ENCODE measurements at places on chromosomes 3 and 15. TPM values are rescaled to one million over a fixed set of nuclear protein-coding genes. Genes with fewer than 3 reads are reported as not detected.

- DNase-seq: peak; percentile 67
Observed at GRCh38 chr3:110343376-110343775, 728.2 kb upstream of the NECTIN3 start.

DNA sequence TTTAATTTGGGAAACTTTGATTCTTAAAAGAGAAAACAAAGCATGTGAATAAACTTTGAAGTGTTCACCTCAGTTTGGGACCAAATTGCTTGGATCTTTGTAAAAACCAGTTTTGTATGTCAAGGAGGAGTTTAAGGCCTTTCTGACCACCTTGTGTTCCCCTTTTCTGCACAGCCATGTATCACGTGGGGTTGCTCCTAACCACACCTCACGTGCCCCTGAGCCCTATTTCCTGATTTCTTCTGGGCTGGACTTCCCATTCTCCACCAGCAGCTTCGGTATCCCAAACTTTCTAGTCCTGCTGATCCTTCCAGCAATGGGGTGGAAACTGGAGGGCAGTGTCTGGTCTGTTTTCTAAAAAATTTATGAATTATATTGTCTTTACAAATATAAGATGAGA lies 76.4 kb upstream of the STT3B start:
- DNase-seq: no peak

- no peak for DNase-seq
Observed at GRCh38 chr3:178155521-178155920, 380.7 kb upstream of the KCNMB2 start.

GRCh38 chr15:66039117-66039871 lies 170.0 kb downstream of the RAB11A start:
- DNase-seq: no peak

OXTR gene
- 3.6 TPM for total RNA-seq

IL5RA gene
- not detected for total RNA-seq

- DNase-seq: no peak
Observed at GRCh38 chr3:67617518-67617917, 36.9 kb downstream of the SUCLG2 start.

DNA sequence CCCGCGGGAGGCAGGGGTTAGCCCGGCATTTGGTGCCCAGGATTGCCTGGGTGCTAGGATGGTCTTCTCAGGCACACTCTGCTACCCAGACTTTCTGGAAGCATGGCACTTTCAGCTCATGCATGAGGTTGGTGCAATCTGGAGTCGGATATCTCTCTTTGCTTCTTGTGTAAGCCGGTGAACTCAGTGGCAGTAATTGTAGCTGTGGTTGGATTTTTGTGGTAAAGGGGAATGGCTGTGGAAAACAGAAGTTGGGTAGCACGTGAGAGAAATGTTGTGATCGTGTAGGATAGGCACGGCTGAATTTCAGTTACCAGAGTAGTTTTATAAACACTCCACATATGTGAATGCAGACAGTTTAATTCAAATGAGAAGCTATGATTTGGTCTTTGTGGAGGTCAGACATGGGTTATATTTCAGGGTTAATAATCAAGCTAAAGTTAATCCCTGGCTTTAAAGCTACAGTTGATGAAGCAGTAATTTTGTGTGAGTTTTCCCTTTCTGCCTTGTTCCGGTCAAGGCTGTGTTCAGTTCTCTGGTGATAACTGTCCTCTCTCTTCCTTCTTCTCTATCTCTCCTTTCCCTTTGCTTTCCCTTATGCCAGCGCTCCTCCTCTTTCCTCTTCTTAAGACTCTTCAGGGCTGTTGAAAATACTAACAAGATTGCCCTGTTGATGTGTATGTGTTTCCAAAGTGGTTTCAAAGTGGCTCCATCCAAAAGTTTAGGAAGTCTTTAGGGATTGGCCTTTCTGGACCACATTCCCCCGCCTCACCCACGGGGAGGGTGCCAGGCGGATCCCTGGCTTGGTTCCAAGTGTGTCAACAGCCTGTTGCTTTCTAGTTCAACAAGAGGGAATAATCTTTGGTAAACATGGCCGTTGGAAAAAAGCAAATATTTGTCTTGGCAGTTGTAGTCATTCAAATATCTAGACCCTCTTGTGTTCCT lies 404.6 kb upstream of the C2CD4B start:
- DNase-seq: peak; percentile 87

FAM81A gene
- 0.33 TPM for total RNA-seq

DNA sequence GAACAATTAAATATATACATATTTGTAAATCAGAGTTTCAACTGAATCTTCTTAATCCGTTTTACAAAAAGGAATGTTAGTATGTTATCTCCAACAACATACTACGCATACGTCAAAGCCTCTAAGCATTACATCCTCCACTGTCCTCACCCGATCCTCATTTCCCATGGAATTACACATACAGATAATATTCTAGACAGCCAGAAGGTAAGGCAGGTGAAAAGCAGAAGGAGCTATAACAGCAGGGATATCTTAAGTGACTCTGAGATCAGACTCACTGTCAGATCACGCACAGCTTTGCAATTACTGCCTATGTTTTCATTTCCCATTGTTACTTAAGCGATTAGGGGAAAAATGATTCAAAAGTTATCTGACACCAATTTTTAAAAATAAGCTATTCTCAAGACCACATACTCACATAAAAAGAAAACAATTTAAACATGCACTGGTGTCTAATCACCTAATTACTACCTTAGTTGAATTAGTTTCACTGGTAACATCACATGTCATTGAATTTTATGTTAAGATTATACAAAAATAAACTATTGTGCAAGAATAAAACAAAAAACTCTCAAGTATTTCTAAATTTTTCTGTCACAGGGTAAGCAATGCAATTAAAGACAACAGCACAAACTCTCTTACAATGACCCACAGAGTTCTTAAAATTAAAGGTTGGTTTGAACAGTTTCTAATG lies 92.8 kb downstream of the TBL1XR1 start:
- no peak for DNase-seq

GPR149 gene
- total RNA-seq: not detected

CFAP91 gene
- 0.77 TPM for total RNA-seq

CLDN16 gene
- total RNA-seq: under 0.01 TPM

- DNase-seq: no peak
Observed at GRCh38 chr15:48031466-48031865, 89.3 kb upstream of the SLC24A5 start.

CCDC71 gene
- 17.8 TPM for total RNA-seq

STRA6 gene
- total RNA-seq: 0.17 TPM

GRCh38 chr3:185089343-185089742 lies 63.5 kb downstream of the C3orf70 start:
- DNase-seq: no peak

GRCh38 chr3:43400781-43401730 lies 114.7 kb downstream of the SNRK start:
- no peak for DNase-seq

DNA sequence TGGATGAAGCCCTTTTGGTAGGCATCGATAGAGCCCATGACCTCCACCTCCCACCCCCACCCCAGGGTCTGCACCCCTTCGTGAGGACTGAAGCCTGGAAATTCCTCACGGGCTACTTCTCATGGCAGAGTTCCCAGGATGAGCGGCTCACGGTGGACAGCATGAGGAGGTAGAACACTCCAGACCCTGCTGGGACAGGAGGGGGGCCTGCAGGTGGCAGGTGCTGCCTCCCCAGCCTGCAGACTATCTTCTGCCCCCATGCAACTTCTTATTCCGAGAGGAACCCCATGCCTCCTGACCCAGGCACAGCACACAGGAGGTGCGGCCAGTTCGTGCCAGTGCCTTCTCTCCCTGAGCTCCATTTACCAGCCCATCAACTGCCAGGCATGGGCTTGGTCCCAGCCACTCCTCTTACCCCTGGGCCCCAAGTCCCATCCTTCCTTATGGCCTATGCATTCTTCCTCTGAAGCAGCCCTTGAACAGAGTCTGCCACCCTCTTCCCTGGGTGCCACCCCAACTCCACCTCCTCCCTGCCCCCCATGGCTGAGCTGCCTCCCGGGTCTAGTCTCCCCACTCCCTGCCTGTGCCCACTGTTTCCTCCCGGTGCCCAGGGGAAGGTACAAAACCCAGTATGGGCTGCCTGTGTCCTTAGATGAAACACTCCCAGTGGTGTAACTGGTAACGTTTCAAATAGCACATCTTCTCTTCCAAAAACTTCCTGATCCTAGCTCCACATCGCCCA lies 8.4 kb downstream of the TBC1D21 start:
- DNase-seq: no peak

- peak; percentile 49 for DNase-seq
Observed at GRCh38 chr3:143120716-143121240, 1.2 kb downstream of the CHST2 start.

- DNase-seq: peak; percentile 35
Observed at GRCh38 chr3:120284747-120285507, at the start of gene GPR156. Gene GPR156, minus strand, starts transcription at chr3:120285222. Its CDS starts 41,124 bp downstream, at chr3:120244098.

- no peak for DNase-seq
Observed at GRCh38 chr3:63762934-63763550, 56.1 kb upstream of the C3orf49 start.

GRCh38 chr3:146342989-146343388 lies 92.1 kb upstream of the PLSCR4 start:
- DNase-seq: peak; percentile 27

PDE8A gene
- total RNA-seq: 17.7 TPM

DNA sequence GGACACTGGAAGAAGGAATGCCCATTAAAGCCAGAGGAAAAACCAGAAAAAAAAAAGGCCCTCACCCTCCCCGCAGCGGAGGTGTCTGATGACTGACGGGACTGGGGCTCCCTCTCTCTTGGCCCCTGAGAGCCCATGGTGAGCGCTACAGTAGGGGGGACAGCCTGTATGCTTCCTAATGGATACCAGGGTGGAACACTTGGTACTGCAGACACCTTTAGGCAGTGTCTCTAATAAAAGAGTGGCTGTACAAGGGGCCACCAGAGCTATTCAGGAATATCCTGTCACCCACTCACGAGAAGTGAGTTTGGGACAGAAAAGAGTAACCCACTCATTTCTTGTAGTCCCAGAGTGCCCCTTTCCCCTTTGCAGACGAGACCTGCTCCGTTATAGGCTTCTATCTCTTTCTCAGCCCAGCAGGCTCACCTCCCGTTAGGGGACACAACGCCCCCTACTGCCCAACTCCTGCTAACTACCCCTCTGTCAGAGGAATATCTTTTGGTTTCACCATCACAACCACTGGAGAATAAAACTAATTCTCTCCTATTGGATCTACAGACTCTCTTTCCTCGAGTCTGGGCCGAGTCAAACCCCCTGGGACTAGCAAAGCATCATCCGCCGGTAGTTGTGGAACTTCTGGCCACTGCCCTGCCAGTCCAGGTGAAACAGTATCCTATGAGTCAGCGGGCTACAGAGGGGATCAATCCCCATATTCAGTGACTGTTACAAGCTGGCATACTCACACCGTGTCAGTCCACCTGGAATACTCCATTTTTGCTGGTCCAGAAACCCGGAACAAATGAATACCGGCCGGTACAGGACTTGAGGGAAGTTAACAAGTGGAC lies 40.8 kb downstream of the ZBTB11 start:
- peak; percentile 15 for DNase-seq

- no peak for DNase-seq
Observed at GRCh38 chr3:171169866-171170265, 143.3 kb upstream of the SLC2A2 start.

DNA sequence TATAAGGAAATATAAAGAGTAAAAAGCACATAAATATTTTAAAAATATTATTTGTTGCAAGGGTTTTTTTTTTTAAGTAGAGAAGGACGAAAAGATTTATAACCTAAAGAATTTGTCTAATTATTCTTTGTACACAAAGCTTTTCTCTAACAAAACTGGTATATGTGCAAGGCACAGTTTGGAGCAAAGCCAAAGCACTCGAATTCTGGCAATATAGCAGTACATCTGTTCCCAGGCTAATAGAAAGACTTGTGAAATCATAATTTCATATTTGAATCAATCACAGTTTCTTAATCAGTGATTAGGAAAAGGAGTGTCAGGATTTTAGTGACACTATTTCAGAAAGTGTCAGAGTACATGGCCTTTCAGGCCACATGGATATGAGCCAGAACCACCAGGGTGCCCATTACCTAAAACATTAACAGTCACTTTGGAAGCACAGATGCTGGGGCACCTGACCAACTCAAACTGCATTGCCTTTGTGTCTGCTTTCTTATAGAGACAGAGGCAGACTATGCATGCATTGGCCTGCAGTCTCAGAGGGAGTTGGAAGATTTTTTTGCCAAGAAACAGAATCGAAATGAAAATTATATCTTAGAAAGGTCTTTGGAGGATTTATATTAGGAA lies 651.8 kb upstream of the SGO1 start:
- DNase-seq: no peak

- DNase-seq: no peak
Observed at GRCh38 chr15:41513506-41514227, at the start of gene LTK. Gene LTK, minus strand, starts transcription at chr15:41513827. Its CDS starts 118 bp downstream, at chr15:41513709.

GRCh38 chr3:168072323-168072650 lies 23.4 kb downstream of the GOLIM4 start:
- no peak for DNase-seq

- no peak for DNase-seq
Observed at GRCh38 chr3:17979252-17979651, 236.8 kb upstream of the TBC1D5 start.

BLOC1S6 gene
- total RNA-seq: 91.9 TPM

DLG1 gene
- total RNA-seq: 53.0 TPM

DNA sequence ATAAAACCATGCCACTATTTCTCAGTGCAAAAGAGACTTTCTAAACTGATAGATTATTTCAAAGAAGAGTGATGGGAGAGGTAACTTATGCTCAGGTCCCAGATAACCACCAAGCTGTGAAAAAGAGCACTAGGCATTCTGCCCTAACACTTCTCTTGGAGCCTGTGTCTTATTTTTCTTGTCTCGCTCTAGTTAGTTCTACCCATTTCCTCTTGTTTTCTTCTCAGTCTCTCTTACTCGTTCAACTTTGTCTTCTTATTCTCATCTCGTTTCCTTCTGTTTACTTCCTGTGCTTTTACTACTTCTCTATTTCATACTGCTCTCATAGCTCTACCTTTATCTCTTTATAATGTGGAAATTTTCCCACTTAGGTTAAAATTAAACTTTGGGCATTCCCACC lies 91.8 kb upstream of the CGNL1 start:
- DNase-seq: no peak

MAP1A gene
- 70.4 TPM for total RNA-seq

- peak; percentile 50 for DNase-seq
Observed at GRCh38 chr15:70768257-70768883, 5.0 kb upstream of the UACA start.
